ENCODE measurements at places on chromosomes 7 and 10.
A peak's percentile ranks its signal among the peaks of the same experiment; 100 is the strongest.

GRCh38 chr10:116602648-116603400 lies 12.1 kb downstream of the PNLIPRP1 start:
- no peak for DNase-seq

- peak; percentile 16 for DNase-seq
These were observed 107.4 kb downstream of the ZEB1 start for GRCh38 chr10:31426401-31426800.

DNA sequence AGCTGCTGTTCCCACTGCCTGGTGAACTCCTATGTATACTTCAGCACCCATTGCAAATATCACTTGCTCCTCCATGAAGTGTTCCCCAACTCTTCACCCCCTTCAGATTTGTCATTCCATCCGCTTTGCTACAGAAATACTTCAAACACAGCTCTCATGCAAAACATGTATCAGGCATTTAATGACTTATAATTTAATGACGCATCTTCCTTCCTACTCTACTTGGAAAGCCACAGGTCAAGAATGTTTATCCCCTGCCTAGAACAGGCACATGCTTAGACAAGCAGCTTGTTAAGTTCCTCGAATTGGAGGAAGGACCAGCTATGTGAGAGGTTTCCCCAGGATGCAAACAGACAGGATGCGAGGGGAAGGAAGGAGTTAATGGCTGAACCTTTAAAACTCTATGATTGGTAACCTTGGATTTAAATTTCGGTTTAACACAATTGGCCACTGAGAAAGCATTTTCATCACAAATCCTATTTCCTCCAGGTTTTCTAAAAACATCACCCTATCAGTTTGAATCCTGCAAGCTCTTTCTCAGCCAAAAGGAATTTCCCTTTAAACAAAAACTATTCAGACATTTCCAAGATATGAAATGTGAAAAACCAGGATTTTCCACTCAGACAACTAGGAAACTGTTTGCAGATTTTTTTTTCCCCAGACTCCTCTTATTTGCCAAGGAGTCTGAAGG lies 11.5 kb downstream of the CREB3L2 start:
- DNase-seq, result peak; percentile 55

DNA sequence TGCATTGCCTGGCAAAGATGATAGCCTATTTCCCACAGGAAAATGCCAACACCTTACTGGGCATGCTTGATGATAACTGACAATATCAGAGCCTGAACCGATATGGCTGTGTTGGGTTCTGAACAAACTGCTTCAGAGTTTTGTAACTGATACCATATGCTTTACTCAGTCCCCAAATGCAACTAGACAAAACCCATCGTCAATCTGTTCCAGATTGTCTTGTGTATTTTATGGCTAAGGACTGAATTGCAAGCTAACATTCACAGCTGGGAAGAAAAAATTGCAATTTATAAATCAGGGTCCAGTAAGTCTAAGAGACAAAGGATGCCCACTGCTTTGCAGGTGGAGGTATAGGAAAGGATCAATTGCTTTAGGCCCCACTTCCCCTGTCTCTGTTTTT lies 116.8 kb upstream of the WNT16 start:
- no peak for DNase-seq

GRCh38 chr7:100016215-100016901 lies 962 bp downstream of the ZKSCAN1 start:
- peak; percentile 45 for DNase-seq

Data from hepatic stellate cell (primary cell).